ENCODE measurements at places on chromosomes 4 and X.

DNA sequence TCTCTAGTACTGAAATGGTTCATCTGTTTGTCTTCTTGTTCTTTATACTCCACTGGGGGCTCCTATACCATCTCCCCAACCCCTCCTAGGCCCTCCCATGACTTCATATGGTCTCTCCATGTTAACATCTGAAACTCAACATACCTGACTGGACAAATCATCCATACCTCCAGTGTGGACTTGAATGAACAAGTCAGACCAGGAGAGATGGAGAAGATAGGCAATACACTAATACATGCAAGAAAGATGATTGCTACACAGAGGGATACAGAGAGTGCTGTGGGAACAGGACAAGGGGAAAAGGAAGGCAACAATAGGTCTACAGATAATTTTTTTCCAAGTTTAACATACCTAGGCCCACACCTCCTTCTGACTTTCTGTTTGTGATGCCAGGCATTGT, 175.1 kb downstream of the FHIP1A start:
- DNase-seq = no peak

GRCh38 chr4:16213121-16213520, 13.2 kb downstream of the TAPT1 start:
- no peak for DNase-seq

- DNase-seq = no peak
Measured at GRCh38 chr4:89660444-89661172, 176.4 kb downstream of the SNCA start.

- no peak for DNase-seq
Measured at GRCh38 chrX:22135171-22135711, 103.1 kb downstream of the PHEX start.

DNA sequence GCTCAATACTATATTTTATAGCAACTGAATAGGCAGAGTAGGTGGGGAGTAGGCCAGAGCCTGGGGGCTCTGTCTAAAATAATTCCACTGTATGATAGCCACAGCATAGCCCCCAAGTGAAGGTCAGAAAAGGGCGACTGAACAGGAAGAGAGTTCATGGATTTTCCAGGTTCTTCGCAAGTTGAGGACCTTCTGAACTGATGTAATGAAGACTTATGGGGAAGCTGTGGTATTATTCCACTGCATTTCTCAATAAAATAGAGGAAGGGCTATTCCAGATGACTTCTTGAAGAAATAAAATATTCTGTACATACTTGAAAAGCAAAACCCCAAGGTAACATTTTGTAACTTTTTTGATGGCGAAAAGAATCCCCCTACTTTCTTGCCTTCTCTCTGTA, 231.4 kb upstream of the GPC4 start:
- DNase-seq = no peak

DNA sequence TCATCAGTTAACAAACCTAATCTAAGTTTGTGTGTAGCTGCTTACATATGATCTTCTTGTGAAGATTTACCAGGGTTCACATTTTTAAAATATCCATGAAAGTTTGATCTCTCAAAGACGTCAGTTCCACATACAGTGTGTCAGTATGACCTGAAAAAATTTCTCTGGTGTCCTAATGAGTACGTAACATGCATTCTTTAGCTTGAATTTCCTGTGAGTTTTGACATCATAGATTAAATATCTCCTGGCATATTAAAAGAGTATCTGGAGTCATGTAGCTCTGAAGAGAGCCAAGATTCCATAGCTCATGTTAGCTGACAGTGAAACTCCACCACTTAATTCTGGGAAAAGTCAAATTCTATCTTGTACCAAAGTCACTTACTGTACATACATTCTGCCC, 43.9 kb upstream of the PDLIM5 start:
- DNase-seq = no peak

DNA sequence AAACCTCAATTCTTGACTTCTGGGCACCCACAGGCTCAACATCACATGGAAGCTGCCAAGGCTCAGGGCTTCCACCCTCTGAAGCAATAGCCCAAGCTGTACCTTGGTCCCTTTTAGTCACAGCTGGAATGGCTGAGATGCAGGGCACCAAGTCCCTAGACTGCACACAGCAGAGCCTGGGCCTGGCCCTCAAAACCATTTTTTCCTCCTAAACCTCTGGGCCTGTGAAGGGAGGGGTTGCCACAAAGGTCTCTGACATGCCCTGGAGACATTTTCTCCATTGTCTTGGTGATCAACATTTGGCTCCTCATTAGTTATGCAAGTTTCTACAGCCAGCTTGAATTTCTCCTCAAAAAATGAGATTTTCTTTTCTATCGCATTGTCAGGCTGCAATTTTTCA, 382.7 kb upstream of the RASGEF1B start:
- DNase-seq = no peak

DNA sequence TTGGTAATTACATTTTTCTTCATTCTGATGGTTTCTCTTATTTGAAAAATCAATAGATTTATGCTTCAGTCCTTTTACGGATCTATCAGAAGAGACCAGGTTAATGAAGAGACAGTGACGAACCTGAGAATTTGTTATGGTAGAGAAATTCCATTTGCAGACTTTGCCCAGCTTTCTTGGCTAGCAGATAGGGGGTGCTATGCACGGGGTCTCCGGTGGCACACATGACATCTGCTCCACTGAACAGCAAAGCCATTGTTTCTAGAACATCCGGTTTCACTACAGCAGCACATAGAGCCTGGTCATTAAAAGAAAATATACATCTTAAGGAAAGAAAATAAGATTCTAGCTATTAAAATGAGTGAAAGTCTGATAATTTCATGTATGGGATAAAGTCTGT, 85.1 kb downstream of the ARAP2 start:
- DNase-seq = peak; percentile 40

GRCh38 chrX:150486011-150486410, 82.4 kb upstream of the MTM1 start:
- DNase-seq = peak; percentile 64

- DNase-seq = peak; percentile 65
Measured at GRCh38 chr4:183986971-183987946, 82.2 kb downstream of the STOX2 start.

- DNase-seq = no peak
Measured at GRCh38 chrX:968148-968965, 244.1 kb downstream of the CRLF2 start.

- no peak for DNase-seq
Measured at GRCh38 chr4:140038031-140038533, 115.9 kb downstream of the MAML3 start.

GRCh38 chr4:61245069-61245714, 45.1 kb downstream of the ADGRL3 start:
- DNase-seq = no peak

DNA sequence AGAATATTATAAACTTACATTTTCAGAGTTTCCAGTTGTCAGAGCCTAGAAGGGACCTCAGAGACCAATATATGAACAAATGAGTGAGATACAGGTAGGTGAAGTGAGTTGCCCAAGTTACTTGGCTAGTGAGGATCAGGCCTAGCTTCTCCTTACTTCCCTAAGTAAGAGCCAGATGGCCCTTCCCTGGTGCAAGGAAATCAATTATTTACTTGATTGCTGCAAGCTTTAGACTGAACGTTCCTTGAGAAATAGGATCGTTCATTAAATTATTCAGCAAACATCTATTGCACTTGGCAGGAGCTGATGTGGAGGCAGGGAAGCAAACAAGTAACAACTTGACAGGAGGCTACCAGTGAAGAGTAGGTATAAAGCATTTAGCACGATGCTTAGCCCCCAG, 117.8 kb downstream of the EFHC2 start:
- no peak for DNase-seq

DNA sequence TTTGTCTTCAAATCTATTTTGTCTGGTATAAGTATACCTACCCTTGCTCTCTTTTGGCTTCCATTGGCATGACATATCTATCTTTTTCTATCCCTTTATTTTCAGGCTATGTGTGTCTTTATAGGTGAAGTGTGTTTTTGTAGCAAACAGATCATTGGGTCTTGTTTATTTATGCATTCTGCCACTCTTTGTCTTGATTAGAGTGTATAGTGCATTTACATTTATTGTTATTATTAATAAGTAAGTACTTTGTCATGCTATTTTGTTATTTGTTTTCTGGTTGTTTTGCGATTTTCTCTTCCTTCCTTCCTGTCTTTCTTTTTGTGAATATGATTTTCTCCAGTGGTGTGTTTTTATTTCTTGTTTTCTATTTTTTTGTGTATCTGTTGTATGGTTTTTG, 188.6 kb downstream of the GLUD2 start:
- DNase-seq = no peak

- no peak for DNase-seq
Measured at GRCh38 chr4:99300934-99301333, 10.1 kb upstream of the ADH1A start.

DNA sequence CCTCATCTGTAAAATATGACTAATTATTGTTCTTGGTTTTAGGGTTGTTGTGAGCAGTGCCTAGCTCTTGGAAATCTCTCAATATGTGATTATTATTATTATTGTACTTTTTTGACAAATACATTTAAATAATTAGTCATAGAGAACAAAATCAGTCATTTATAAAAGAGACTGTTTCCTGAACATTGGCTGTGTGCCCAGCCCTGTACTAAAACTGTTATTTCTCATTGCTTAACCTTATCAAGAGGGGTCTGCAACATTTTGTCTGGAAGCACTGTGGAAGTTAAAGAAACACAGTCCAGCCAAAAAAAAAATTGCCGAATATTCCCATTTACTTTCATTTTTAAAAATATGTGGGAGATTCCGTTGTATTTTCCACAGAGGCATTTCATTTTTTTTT, 989.2 kb upstream of the SLIT2 start:
- no peak for DNase-seq

DNA sequence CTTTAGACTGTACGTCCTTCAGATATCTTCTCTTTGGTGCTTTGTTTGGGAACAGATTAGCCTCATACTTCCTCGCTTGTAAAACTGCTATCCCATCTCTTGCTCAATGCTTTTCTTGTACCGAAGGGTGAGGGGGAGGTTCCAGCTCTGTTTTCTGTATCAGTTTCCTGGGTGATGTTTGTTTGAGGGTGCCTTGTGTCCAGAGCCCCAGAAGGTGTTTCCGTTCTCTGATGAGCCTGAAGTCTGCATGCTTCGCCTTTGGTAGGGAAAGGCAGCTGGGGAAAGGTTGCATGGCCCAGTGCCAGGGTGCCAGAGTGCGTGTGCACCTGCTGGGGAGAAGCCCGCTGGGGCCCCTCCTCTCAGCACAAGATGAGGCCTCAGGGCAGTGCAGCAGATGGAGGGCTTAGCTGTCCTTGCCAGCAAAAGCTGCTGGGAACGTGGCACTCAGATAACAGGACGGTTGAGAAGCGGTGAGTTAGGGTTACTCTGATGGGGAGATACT, 73.7 kb downstream of the TBL1X start:
- no peak for DNase-seq

DNA sequence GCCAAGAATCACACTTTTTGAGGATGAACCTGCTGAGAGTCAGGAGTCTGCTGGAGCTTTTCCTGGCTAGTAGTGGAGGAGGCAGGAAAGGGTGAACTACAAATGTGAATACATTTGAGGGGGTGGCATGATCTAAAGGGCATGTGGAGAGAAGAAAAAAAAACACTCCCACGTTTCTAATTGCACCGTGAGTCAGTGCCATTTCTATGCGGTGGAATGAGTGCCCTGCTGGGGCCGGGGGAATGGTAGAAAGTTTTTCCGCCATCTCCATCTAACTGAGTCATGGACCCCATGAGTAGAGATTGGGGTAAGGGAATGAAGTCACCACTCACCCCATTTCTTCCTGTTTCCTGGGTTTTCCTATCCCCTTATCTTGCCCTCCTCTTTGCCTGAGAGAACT, 19.8 kb downstream of the BEX3 start:
- no peak for DNase-seq

GRCh38 chrX:78650906-78651437, 8.2 kb downstream of the RTL3 start:
- no peak for DNase-seq

DNA sequence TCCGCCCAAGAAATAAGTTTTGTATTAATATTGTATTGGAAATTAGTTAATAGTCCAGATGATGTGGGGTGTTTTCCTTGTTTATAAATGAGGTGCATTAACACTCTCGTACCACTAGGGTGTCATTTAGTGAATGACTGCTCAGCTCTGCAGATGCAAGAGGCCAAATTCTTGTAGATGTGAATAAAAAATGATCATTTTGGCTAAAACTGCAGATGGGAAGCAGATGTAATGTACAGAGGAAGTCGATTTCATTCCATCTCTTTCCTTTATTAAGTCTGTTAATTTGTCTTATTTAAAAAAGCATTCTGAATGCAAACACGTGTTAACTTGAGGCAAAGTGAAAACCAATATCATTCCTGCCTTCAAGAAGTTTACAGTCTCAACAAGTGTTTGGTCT, 108.1 kb downstream of the DHX15 start:
- no peak for DNase-seq

GRCh38 chrX:42241421-42241820, 318.1 kb upstream of the CASK start:
- peak; percentile 39 for DNase-seq
